H9 (cell line): ENCODE measurements at places on chromosomes 1 and 21. TPM values are rescaled to one million over a fixed set of nuclear protein-coding genes. Genes with fewer than 3 reads are reported as not detected.
A peak's percentile ranks its signal among the peaks of the same experiment; 100 is the strongest.

GRCh38 chr1:228283043-228283371 lies 75.2 kb downstream of the OBSCN start:
- H3K27ac ChIP-seq, result no peak overlapping the region
- no peak overlapping the region for H3K4me3 ChIP-seq
- peaks cover 31% of the 10 kb centered on the region for H3K36me3 ChIP-seq
- no peaks in the 10 kb centered on the region for H3K27me3 ChIP-seq
- no peaks in the 10 kb centered on the region for H3K4me1 ChIP-seq

DNA sequence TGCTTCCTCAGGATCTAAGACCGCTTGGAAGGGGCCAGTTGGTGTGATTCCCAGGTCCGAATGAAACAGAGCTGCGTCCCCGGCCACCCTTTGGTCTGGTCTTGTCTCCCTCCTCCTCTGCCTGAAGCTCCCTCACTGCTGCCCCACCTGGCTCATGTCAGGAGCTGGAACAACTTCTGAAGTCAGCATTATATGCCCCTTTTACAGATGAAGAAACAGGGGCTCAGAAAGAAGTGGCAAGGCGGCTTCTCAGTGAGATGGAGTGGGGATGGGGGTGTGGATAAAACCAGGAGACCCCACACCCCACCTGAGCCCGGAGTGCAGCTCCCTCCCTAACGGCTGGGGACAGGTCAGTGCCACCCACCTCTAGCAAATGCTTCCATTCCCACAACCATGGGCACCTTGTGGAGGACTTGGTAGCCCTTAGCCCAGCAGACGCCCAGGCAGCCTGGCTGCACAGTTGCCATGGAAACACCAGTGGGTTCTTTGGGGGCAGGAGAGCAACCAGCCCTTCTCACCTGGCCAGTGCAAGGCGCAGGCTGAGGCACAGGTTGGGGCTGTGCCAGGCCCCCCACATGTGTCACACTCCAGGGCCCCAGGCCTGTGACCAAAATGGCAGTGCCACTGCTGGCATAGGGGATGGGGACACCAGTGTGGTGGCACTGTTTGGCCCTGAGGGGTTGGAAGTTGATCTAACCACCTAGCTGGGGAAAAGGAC lies 31.9 kb upstream of the ECE1 start:
- H3K27me3 ChIP-seq, result no peaks in the 10 kb centered on the region
- H3K27ac ChIP-seq, result no peak overlapping the region
- H3K36me3 ChIP-seq, result no peaks in the 10 kb centered on the region
- peaks cover 18% of the 10 kb centered on the region; the same call in 1 of the 2 replicates for H3K4me1 ChIP-seq

- H3K27ac ChIP-seq, result no peak overlapping the region
- H3K4me3 ChIP-seq, result no peak overlapping the region
- H3K36me3 ChIP-seq, result peaks cover 65% of the 10 kb centered on the region
- DNase-seq, result no peak
- H3K4me1 ChIP-seq, result no peaks in the 10 kb centered on the region
These were observed 127.1 kb downstream of the PCNX2 start for GRCh38 chr1:233168384-233168783.

- no peaks in the 10 kb centered on the region; the same call in 1 of the 2 replicates for H3K27me3 ChIP-seq
- peaks cover 5% of the 10 kb centered on the region; the same call in 1 of the 2 replicates for H3K4me1 ChIP-seq
- no peak overlapping the region for H3K4me3 ChIP-seq
- H3K27ac ChIP-seq, result no peak overlapping the region
- H3K36me3 ChIP-seq, result no peaks in the 10 kb centered on the region
These were observed 65.1 kb upstream of the ID3 start for GRCh38 chr1:23624440-23624839.

- no peak for DNase-seq
- no peaks in the 10 kb centered on the region for H3K4me1 ChIP-seq
- no peaks in the 10 kb centered on the region for H3K27me3 ChIP-seq
- H3K36me3 ChIP-seq, result peaks cover 10% of the 10 kb centered on the region
- no peak overlapping the region for H3K27ac ChIP-seq
- no peak overlapping the region for H3K4me3 ChIP-seq
These were observed 32.8 kb downstream of the DLGAP3 start for GRCh38 chr1:34896612-34897011.

GRCh38 chr1:91533361-91534024 lies 32.8 kb downstream of the CDC7 start:
- DNase-seq, result no peak
- no peaks in the 10 kb centered on the region for H3K36me3 ChIP-seq
- H3K27me3 ChIP-seq, result no peaks in the 10 kb centered on the region
- H3K4me3 ChIP-seq, result no peak overlapping the region
- no peaks in the 10 kb centered on the region for H3K4me1 ChIP-seq

GRCh38 chr1:117846674-117847425 lies 82.6 kb downstream of the GDAP2 start:
- H3K36me3 ChIP-seq, result no peaks in the 10 kb centered on the region
- H3K27me3 ChIP-seq, result no peaks in the 10 kb centered on the region
- H3K27ac ChIP-seq, result no peak overlapping the region
- H3K4me1 ChIP-seq, result 0 out of 2 replicates have a peak, but pooled peaks cover 2% of the 10 kb centered on the region
- DNase-seq, result no peak

GRCh38 chr1:89361681-89362080 lies 2.2 kb upstream of the GBP6 start:
- peak; percentile 63 for DNase-seq
- no peak overlapping the region for H3K4me3 ChIP-seq
- H3K27ac ChIP-seq, result no peak overlapping the region
- no peaks in the 10 kb centered on the region for H3K27me3 ChIP-seq
- no peaks in the 10 kb centered on the region for H3K4me1 ChIP-seq

- no peak overlapping the region for H3K4me3 ChIP-seq
- DNase-seq, result no peak
- no peak overlapping the region for H3K27ac ChIP-seq
- no peaks in the 10 kb centered on the region for H3K36me3 ChIP-seq
- H3K27me3 ChIP-seq, result no peaks in the 10 kb centered on the region; the same call in 1 of the 2 replicates
These were observed 11.2 kb upstream of the PHC2 start for GRCh38 chr1:33442141-33442540.

- no peak overlapping the region for H3K4me3 ChIP-seq
These were observed 20.3 kb downstream of the C2CD2 start for GRCh38 chr21:41933313-41934079.

- no peak overlapping the region for H3K4me3 ChIP-seq
- H3K27me3 ChIP-seq, result no peaks in the 10 kb centered on the region
- H3K27ac ChIP-seq, result no peak overlapping the region
- H3K36me3 ChIP-seq, result peaks cover 4% of the 10 kb centered on the region; the same call in 1 of the 2 replicates
These were observed 313.4 kb upstream of the FMN2 start for GRCh38 chr1:239778208-239778813.

DNA sequence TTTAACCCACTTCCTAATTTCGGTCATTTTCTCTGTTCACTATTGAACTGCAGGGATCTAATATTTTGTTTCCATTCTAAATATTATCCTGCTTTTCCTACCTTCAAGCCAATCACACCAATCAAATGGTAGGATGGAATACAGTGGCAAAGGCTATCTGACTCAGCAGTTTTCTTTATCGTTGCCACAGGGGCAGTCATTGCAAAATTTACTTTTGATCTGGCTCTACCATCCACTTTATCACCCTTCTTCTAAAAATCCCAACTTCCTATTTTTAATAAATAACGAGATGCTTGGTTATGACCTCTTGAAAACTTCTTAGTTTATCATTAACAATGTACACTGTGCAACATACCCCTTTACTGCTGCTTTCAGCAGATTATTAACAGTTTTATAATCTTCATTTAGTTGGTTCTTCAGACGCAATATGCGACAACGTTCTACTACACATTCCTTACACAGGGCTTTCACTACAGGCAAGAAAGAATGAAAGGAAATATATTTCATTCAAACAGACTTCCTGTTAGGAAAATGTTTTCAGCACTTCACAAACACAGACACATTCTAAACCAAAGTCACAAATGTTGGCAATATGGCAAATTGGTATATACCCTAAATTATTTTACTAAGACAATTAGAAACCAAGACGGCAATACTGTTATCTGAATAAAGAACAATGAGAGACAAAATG lies 52.3 kb upstream of the RAP1GAP start:
- no peak overlapping the region for H3K4me3 ChIP-seq
- no peak overlapping the region for H3K27ac ChIP-seq
- peaks cover 77% of the 10 kb centered on the region for H3K36me3 ChIP-seq
- no peaks in the 10 kb centered on the region for H3K4me1 ChIP-seq
- no peak for DNase-seq

PODN gene
- 0.17 and 0.29 TPM in 2 replicates for total RNA-seq

FMO1 gene
- total RNA-seq, result not detected in 2 replicates

PRELP gene
- 0.07 and 0.09 TPM in 2 replicates for total RNA-seq

OR2L13 gene
- not detected in 2 replicates for total RNA-seq

CAPN8 gene
- total RNA-seq, result not detected in 2 replicates

CELA3A gene
- not detected in 2 replicates for total RNA-seq

AMY1A gene
- not detected in 2 replicates for total RNA-seq
